IMR-90 (cell line): ENCODE measurements at places on chromosomes 5 and 9.

DNA sequence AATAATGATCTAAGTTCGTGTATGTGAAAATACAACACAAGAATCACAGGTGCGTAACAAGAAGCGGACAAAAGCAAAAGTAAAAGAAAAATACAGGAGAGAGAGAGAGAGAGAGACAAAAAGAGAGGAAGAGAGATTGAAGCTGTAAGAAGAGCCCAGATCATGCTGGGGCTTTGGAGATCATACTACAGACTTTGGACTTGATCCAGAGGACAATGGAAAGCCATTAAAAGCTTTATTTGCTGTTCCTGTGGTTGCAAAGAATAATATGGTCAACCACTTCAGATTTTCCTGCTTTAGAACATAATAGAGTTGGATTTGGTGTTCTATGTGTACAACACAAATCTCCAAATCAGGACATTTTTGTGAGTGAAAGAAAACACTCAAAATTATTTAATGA, 561.4 kb downstream of the CAAP1 start:
- no peak for DNase-seq

GRCh38 chr5:139038613-139039305, 159.4 kb downstream of the SIL1 start:
- no peak for DNase-seq

- no peak for DNase-seq
These were observed 377.4 kb downstream of the PTPRD start for GRCh38 chr9:10235376-10235775.

GRCh38 chr5:132100672-132101261, 27.2 kb downstream of the CSF2 start:
- no peak for DNase-seq

GRCh38 chr9:8549214-8549613, 749.6 kb upstream of the DMAC1 start:
- DNase-seq = no peak

- DNase-seq = no peak
These were observed 760 bp downstream of the ALDH1B1 start for GRCh38 chr9:38393128-38393796.

DNA sequence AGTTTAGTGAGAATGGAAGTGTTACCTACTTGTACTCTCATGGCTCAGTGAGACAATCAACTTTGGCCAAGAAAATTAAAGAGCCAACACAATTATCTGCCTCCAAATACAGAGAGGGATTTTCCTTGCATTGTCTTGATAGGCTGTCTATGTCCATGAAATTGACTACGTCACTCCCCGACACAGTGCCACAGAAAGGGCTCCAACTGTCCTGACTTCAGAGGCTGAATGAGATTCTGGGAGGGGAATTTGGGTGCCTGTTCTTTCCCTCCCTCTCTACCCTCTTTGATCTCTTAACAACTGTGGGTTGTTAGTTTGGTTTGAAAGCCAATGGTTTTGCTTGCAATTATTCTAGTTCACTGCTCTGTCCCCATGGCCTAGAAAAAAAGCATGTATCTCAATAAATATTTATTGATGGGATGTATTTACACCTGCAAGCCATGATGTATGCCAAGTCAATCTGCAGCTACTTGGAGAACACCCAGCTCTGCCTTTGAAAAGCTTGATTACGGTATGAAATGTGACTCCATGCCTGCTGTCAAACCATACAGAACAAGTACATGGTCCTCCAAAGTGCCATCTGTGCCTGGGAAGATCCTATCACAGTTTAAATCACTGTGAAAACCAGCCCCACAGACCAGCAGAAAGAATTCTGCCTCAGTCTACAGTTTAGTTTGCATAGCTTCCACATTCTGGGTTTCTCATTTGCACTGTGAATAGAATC, 37.3 kb downstream of the CAPSL start:
- no peak for DNase-seq

GRCh38 chr5:58849921-58850667, 267.2 kb downstream of the RAB3C start:
- DNase-seq = peak; percentile 26

- no peak for DNase-seq
These were observed 41.2 kb downstream of the DNAJC21 start for GRCh38 chr5:34970552-34970951.

GRCh38 chr5:134944630-134945029, 23.1 kb upstream of the CATSPER3 start:
- DNase-seq = peak; percentile 39

GRCh38 chr5:173573126-173573960, 43.1 kb downstream of the BOD1 start:
- peak; percentile 49 for DNase-seq

- DNase-seq = no peak
These were observed 45.9 kb upstream of the SHB start for GRCh38 chr9:38114905-38115304.

GRCh38 chr5:154829181-154829588, 21.2 kb downstream of the FAXDC2 start:
- no peak for DNase-seq

- DNase-seq = peak; percentile 21
These were observed 974 bp downstream of the CLINT1 start for GRCh38 chr5:157857816-157858526.

- DNase-seq = no peak
These were observed 129.5 kb upstream of the RAPGEF1 start for GRCh38 chr9:131869348-131869747.

DNA sequence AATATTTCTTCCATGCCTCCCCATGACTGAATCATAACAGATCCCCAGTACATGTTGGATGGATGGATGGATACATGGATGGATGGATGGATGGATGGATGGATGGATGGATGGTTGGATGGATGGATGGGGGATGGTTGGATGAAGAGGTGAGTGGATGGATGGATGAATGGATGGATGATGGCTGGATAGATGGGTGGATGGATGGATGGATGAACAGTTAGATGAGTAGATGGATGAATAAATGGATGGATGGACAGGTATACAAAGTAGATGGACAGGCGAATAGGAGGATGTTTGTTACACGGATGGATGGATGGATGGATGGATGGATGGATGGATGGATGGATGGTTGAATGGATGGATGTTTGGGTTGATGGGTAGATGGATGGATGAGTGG, 120.0 kb upstream of the HAND1 start:
- DNase-seq = no peak

- no peak for DNase-seq
These were observed 174.4 kb downstream of the HSPA4 start for GRCh38 chr5:133226186-133226585.

- no peak for DNase-seq
These were observed 164.9 kb downstream of the CD180 start for GRCh38 chr5:67031692-67032091.

GRCh38 chr9:73577848-73578247, 426.2 kb downstream of the ANXA1 start:
- no peak for DNase-seq

DNA sequence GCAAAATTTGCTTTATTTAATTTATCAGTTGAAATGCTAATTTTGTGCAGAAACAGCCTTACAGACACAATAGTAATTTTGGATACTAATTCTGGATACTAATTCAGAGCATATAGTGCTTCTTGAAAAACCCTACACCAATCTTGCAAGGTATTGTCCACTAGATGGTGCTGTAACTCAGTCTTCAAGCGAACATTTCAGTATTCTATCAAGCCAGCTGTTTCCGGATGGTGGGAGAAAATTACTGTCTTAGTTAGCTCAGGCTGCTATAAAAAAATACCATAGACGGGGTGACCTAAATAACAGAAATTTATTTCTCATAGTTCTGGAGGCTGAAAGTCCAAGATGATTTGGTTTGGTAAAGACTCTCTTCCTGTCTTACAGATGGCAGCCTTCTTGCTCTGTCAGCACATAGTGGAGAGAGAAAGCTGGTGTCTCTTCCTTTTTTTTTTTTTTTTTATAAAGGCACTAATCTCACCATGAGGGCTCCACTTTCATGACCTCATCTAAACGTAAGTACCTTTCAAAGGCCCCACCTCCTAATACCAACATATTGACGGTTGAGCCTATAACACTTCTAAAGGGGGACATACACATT, 1306.5 kb upstream of the CDH9 start:
- no peak for DNase-seq

GRCh38 chr9:106799152-106799551, 63.8 kb upstream of the ZNF462 start:
- peak; percentile 79 for DNase-seq

GRCh38 chr5:73591698-73592501, 26.4 kb downstream of the UTP15 start:
- peak; percentile 79 for DNase-seq

- DNase-seq = no peak
These were observed 293.3 kb downstream of the MAN2A1 start for GRCh38 chr5:109982966-109983534.

GRCh38 chr9:106326493-106326892, 536.5 kb upstream of the ZNF462 start:
- no peak for DNase-seq

GRCh38 chr5:5421149-5421960, 1.1 kb upstream of the ICE1 start:
- DNase-seq = peak; percentile 5

GRCh38 chr9:34413231-34413852, 36.6 kb upstream of the MYORG start:
- DNase-seq = peak; percentile 43

- DNase-seq = no peak
These were observed 6.3 kb upstream of the IL5 start for GRCh38 chr5:132549576-132549975.

DNA sequence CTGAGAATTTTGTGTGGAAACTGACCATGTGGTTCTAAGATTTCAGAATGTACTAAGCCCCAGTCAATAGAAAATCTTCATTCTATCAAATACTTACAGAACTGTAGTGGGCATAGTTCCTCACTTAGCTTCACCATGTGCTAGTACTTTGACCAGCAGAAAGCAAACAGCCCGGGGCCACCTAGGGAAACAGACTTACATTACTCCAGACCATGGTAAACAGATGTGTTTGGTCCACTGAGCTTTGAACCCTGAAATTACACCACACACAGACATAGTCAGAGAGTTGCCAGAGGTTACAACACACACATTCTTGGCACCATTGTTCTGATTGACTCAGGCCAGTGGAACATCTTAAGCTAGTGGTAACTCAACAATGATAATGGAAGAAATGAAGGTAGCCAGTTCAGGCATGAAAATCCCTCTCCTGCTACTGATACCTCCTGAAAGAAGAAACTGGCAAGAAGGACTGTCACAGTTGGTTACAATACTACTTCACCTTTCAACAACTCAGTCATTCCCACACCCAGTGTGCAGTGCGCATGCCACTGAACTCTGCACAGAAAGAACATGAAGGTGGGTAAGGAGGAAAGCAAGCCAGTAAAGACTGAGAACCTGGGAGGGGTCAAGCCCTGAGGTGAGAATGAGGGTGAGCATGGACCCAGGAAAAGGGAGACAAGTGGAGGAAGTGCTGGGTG, 18.7 kb upstream of the LECT2 start:
- DNase-seq = peak; percentile 75

DNA sequence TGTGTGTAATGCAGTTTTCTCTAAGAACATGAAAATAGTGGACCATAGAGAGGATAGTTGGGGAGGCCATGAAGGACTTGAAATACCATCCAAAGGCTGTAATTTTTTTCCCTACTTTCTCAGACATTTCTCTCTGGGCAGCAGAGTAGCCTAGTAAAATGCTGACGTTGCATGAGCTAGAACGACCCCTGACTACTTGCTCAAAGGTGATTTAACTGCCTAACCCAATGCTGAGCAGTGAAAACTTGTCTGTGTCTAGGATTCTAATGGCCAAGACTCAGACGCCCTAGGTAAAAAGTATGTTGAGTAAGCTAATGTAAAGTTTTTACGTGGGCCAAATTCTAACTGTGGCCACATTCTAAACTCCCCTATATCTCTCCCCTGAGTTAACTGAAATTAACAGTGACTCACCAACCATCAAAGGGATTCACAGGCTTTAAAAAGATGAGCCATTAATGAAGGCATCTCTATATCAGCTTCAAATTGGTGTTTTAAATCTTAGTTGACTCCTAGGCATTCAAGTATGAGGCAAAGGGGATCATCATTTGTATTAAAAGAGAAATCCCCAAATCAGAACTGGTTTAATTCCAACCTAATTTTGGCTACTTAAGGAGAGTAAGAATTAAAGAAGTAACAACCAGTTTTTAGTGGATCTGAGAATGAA, 121.0 kb upstream of the GAS1 start:
- DNase-seq = no peak

- DNase-seq = no peak
These were observed 39.9 kb downstream of the BICD2 start for GRCh38 chr9:92724528-92725265.

GRCh38 chr9:90449213-90449925, 193.3 kb downstream of the DIRAS2 start:
- DNase-seq = no peak

GRCh38 chr5:136382071-136382470, 16.7 kb upstream of the TRPC7 start:
- DNase-seq = no peak

GRCh38 chr5:108720391-108720790, 27.3 kb upstream of the FER start:
- DNase-seq = peak; percentile 21

- no peak for DNase-seq
These were observed 12.3 kb downstream of the SARDH start for GRCh38 chr9:133725886-133726285.

DNA sequence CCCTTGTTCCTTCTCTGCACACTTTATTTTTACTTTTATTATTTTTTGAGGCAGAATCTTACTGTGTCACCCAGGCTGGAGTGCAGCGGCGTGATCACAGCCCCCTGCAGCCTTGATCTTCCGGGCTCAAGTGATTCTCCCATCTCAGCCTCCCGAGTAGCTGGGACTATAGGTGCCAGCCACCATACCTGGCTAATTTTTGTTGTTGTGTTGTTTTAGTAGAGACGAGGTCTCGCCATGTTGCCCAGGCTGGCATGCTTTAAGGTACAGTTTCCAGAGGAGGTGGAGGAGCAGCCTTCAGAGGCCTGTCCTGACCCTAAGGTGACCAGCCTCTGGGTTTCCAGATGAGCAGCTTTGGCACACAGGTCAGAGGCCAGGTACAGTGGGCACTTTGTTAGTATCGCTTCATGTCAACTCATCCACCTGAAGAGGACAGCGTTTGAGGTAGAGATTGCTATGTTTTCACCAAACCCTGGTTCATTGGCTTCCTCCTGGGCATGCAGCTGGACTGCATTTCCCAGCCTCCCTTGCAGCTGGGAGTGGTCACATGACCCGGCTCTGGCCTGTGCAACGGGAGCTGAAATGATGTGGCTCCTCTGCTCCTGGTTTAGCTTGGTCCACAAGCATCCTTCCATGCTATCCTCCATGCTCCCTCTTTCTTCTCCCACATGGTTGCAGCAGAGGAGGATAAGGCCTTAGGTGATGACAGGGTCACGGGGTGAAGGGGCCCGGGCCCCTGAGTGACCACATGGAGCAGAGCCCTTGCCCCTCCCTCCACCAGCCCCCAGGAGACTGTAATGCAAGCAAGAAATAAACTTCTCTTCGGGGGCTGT, 139.3 kb upstream of the IER5L start:
- DNase-seq = peak; percentile 45

GRCh38 chr5:169728-170094, 21.6 kb upstream of the LRRC14B start:
- no peak for DNase-seq

- no peak for DNase-seq
These were observed 14.7 kb upstream of the SAP30L start for GRCh38 chr5:154430961-154431630.

GRCh38 chr9:16670791-16671190, 199.7 kb downstream of the BNC2 start:
- no peak for DNase-seq

GRCh38 chr5:80181618-80182211, 74.1 kb downstream of the SERINC5 start:
- no peak for DNase-seq

- no peak for DNase-seq
These were observed 53.4 kb downstream of the PTCH1 start for GRCh38 chr9:95463148-95464060.

- DNase-seq = no peak
These were observed 58.8 kb downstream of the SNX30 start for GRCh38 chr9:112809351-112809848.

GRCh38 chr5:80122579-80122978, 87.4 kb downstream of the THBS4 start:
- no peak for DNase-seq
